Activated CD4-positive, alpha-beta T cell treated with anti-CD3 and anti-CD28 coated beads for 36 hours (primary cell): ENCODE measurements at places on chromosomes 7 and 10. TPM values are rescaled to one million over a fixed set of nuclear protein-coding genes. Genes with fewer than 3 reads are reported as not detected.

UTF1 gene
- total RNA-seq: not detected

CTNNA3 gene
- not detected for total RNA-seq

PRR15 gene
- total RNA-seq: not detected

CTAGE8 gene
- total RNA-seq: 1.9 TPM

COX19 gene
- total RNA-seq: 14.6 TPM

KLF14 gene
- not detected for total RNA-seq

PPP1R3A gene
- total RNA-seq: not detected

SPRN gene
- not detected for total RNA-seq

GOLGA7B gene
- total RNA-seq: 0.57 TPM

OR6V1 gene
- total RNA-seq: not detected

ADAM8 gene
- total RNA-seq: 124 TPM

NKX1-2 gene
- total RNA-seq: not detected

TUBAL3 gene
- not detected for total RNA-seq

IL15RA gene
- total RNA-seq: 22.1 TPM

SAMD9 gene
- total RNA-seq: 10.2 TPM

ZDHHC4 gene
- total RNA-seq: 34.1 TPM

FAM25A gene
- total RNA-seq: not detected

OR9A2 gene
- not detected for total RNA-seq

NEURL1 gene
- total RNA-seq: 2.4 TPM

AKR1C8 gene
- total RNA-seq: not detected

CALY gene
- total RNA-seq: not detected

ZPBP gene
- not detected for total RNA-seq

MUC12 gene
- total RNA-seq: 0.34 TPM

CEP41 gene
- 21.2 TPM for total RNA-seq

C10orf53 gene
- total RNA-seq: not detected

CRPPA gene
- 1.0 TPM for total RNA-seq

PPP1R3C gene
- 0.71 TPM for total RNA-seq

KIF11 gene
- total RNA-seq: 59.3 TPM

MEST gene
- 1.7 TPM for total RNA-seq

MMP21 gene
- not detected for total RNA-seq

CDNF gene
- 2.5 TPM for total RNA-seq

STEAP4 gene
- not detected for total RNA-seq
